LHCN-M2 (cell line): ENCODE measurements at places on chromosomes 12 and 14.

- DNase-seq = no peak
These were observed 380.1 kb downstream of the NOVA1 start for GRCh38 chr14:26217778-26218177.

- peak; percentile 26 for DNase-seq
These were observed 14.7 kb downstream of the BTBD7 start for GRCh38 chr14:93317875-93318807.

DNA sequence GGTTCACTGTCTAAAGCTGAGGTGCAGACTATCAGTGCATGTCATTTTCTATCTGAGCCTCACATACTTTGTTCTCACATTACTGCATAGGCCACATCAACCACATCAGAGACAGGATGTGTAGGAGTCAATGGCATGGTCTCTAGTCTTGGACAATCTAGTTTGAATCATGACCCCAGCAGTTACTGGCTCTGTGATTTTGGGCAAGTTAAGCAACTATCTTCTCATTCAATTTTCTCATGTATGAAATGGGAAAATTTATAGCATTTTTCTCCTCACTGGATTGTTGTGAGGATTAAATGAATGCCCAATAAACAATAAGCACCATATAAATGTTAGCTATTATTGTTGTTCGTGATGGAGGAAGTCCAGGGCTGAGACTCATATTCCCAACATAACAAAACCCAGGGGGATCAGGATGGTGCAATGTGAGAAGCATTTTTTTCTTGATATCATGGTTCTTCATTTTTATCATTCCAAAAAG is 432.6 kb downstream of the LRIG3 start:
- DNase-seq = peak; percentile 48

DNA sequence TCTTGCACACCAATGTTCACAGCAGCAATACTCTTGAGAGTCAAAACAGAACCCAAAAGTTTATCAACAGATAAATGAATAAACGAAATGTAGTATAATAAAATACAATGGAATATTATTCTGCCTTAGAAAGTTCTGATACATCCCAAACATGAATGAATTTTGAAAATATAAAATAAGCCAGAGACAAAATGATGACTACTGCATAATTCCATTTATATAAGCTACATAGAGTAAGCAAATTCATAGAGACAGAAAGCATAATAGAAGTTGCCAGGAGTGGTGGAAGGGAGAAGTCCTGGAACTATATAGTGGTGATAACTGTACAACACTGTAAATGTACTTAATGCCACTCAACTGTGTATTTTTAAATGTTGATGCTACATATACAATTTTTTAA is 21.1 kb downstream of the KDM5A start:
- no peak for DNase-seq
